ENCODE measurements at places on chromosomes 1 and 21.

- DNase-seq, result no peak
These were observed 73.3 kb downstream of the PLPP3 start for GRCh38 chr1:56505792-56506743.

- no peak for DNase-seq
These were observed 164.6 kb downstream of the ACTL8 start for GRCh38 chr1:17919525-17920439.

GRCh38 chr1:115764541-115764940 is 4.0 kb downstream of the CASQ2 start:
- DNase-seq, result no peak

- no peak for DNase-seq
These were observed 22.7 kb upstream of the CCSAP start for GRCh38 chr1:229365569-229365968.

DNA sequence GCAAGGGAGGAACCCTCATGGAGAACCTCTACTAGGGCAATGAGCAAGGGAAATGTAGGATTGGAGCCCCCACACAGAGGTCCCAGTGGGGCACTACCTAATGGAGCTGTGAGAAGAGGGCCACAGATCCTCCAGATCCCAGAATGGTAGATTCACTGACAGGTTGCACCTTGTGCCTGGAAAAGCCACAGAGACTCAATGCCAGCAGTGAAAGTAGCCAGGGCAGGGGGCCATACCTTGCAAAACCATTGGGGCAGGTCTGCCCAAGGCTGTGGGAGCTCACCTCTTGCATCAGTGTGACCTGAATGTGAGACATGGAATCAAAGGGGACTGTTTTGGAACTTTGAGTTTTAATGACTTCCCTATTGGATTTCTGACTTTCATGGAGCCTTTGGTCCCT is 17.9 kb downstream of the CFH start:
- no peak for DNase-seq

GRCh38 chr21:16406355-16406754 is 676.6 kb downstream of the USP25 start:
- no peak for DNase-seq

DNA sequence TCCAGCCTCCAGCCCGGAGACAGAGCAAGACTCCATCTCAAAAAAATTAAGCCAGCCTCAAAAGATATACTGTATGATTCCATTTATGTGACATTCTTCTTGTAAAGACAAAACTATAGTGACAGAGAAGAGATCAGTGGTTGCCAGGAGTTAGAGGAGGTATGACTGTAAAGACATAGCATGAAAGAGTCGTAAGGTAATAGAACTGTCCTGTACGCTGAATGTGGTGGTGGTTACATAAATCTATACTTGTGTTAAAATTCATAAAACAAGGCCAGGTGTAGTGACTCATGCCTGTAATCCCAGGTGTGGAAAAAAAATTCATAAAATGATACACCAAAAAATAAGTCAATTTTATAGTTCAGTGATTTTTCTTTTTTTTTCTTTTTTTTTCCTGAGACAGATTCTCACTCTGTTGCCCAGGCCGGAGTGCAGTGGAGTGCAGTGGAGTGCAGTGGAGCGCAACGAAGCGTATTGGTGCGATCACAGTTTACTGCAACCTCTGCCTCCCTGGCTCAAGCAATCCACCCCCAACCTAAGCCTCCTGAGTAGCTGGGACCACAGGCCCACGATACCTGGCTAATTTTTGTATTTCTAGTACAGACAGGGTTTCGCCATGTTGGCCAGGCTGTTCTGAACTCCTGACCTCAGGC is 84.9 kb upstream of the CXADR start:
- DNase-seq, result no peak

- DNase-seq, result no peak
These were observed 155.9 kb downstream of the PLXNA2 start for GRCh38 chr1:208088319-208088718.

DNA sequence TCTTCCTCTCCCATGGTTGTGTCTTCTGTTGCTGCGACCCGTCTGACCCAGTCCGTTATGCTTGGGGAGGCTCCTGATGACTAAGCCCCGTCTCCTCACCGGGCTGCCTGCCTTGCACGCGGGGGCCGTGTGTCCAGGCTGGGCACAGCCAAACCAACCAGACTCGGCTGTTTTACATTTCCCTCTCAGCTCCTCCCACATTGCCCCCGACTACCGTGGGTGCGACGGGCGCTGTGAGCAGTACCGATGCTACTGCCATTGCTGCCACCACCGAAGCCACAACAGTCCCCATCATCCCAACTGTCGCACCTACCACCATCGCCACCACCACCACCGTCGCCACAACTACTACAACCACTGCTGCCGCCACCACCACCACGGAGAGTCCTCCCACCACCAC is 46.0 kb upstream of the CNTN2 start:
- no peak for DNase-seq

GRCh38 chr1:244445320-244446181 is 6.2 kb downstream of the ADSS2 start:
- DNase-seq, result no peak

- DNase-seq, result no peak
These were observed 3.9 kb upstream of the CD101 start for GRCh38 chr1:116997636-116998035.

DNA sequence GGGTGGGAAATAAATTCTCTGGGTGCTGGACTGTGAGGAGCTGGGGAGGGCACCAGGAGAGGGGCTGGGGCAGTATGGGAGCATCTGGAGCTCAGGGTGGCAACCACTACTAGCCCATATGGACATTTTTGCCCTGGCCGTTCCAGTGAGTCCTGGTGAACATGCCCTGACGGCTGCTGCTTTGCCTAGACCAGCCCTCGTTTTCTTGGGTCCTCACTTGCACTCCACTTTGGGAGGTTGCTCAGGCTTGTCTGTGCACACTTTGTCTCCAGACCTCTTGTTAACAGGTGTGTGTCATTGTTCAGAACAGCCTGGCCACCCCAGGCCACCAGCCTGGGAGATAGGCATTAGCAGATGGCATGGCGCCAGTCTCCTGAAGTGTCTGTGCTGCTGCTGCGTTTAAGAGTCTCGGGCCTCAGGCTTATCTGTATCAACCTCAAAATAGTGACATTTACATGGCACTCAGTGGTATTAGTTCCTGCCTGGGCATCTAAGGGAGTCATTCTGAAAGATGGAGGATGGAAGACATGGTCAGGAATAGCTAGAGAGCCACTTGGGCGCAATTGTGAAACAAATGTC is 190.5 kb downstream of the PTPRU start:
- no peak for DNase-seq

Measured in activated T-cell treated with anti-CD3 and anti-CD28 coated beads, Interleukin-2, amount 50 U/mL, for 72 hours (primary cell).